ENCODE measurements at places on chromosomes 5 and 9.

- peak; percentile 6 for DNase-seq
Measured at GRCh38 chr9:75108571-75108970, 20.3 kb downstream of the OSTF1 start.

- DNase-seq, result no peak
Measured at GRCh38 chr9:16252616-16253015, 617.9 kb downstream of the BNC2 start.

DNA sequence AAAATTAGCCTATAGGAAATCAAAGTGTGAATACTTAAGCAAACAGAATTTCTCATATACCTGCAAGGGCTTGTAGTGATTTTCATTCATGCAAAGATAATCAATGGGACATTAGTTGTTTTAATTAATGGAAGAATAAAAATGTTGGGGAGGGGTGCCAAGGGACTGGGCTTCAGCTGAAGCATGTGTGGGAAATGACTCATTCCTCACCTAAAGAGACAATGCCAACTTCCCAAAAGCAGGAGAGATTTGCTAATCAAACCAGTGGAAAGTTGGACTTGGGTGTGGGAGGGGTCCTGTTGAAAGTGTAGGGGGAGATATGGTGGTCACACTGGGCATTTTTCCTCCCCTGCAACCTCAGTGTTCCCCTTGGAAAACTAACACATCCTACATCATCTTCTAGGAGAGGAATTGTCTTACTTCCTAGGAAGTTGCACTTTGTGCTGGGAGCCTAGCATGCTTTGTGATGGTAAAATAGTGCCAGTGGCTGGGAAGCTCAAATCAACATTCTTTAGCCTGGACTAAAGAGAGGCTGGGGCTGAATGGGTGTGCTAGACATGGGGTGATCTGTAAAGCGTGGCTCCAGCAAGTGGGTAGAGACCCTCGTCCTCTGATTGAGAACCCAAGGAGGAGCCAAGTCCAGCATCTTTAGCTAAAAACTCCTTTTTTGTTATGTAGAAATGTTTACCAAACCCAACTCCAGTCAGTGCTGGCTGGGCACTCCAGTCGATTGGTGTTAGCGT lies 6.4 kb upstream of the LHX2 start:
- no peak for DNase-seq

GRCh38 chr5:22542340-22542739 lies 310.8 kb downstream of the CDH12 start:
- no peak for DNase-seq

DNA sequence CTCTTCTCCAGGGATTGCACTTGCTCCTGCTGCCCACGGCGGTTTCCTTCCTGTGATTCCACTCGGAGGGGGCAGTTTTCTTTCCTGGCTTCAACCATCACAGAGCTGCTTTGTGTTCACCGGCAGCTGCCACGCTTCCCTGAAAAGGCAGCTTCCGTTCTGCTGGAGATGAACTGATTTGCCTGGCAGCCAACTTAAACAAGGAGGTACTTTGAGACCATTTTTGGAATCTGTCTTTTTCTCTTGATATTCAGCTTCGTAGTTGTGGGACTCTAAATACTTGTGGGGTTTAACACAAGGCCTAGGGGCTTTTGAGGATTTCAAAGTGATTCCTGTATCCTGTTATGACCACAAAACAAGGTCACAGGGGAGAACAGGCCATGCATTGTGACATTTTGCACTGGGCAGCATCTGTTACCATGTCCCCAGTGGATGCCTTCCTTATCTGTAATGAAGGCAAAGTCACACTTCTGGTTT lies 192.0 kb downstream of the MTRR start:
- no peak for DNase-seq

DNA sequence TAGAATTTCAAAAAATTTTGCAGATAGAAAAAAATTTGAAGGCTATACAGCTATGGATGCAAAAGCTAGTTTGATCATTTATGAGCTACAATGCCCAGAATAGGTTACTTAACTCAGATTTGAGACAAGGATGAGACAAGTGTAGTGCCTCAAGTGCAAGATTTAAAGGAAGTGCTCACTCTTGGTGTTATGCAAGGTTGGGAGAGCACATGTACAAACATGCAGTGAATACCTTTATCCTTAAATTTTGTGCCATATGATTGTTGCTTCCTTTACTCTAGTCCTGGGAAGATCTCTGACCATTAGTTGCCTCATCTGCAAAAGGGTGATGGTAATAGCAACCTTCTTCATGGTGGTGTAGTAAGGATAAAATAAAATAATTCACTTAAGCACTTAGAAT lies 31.7 kb upstream of the PPP2R2B start:
- no peak for DNase-seq

- no peak for DNase-seq
Measured at GRCh38 chr5:11611011-11611410, 293.2 kb downstream of the CTNND2 start.

DNA sequence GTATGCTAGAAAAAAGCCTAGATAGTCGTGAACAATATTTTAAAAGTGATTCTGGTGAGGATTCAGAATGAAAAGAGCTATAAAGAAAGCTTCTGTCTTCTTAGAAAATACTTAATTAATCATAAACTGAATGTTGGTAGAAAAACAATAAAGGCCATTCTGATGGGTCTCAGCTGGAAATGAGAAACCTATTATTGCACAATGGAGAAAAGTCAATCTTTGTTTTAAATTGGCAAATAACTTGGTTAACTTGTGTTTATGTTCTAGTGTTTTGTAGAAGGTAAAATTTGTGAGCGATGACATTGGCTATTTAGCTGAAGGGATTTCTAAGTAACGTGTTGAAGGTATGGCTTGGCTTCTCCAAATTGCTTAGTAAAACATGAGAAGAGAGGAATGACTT lies 74.1 kb upstream of the TMED7 start:
- DNase-seq, result no peak

DNA sequence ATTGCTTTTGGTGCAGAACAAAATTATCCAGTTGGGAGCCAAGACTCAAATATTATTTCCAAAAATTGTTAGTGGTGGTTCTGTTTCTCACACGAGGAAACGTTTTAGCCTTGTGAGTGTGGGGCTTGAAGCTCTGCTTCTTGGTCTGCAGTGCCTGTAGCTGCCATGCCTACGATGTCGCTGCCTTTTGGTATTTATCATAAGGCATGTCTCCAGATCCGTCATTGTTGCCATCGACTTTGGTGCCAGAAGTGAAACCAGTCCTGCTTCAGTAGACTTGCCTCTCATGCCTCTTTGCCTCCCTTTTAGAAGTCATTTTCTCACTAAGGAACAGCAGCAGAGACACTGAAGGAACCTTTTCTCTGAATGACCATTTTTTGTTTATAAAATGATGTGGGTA lies 29.7 kb upstream of the CATSPER3 start:
- no peak for DNase-seq

DNA sequence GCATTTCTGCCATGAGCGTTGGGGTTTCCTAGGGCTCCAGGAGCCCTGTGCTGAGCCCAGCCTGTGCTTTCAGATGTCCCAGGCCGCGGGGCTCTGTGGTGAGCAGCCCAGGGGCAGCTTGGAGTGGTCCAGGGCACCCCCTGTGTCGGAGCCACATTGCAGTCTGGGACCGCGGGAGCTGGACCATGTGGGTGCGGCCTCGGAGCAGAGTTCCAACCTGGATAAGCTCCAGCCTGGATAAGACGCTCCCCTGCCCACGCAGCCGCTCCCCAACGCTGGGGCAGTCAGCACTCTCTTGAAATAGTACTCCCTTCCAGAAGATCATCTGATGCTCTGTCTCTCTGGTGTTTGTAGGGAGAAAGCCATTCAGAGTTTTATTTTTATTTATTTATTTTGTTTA lies 111.1 kb downstream of the WNK2 start:
- no peak for DNase-seq

- no peak for DNase-seq
Measured at GRCh38 chr5:90861843-90862586, 303.4 kb downstream of the ADGRV1 start.

DNA sequence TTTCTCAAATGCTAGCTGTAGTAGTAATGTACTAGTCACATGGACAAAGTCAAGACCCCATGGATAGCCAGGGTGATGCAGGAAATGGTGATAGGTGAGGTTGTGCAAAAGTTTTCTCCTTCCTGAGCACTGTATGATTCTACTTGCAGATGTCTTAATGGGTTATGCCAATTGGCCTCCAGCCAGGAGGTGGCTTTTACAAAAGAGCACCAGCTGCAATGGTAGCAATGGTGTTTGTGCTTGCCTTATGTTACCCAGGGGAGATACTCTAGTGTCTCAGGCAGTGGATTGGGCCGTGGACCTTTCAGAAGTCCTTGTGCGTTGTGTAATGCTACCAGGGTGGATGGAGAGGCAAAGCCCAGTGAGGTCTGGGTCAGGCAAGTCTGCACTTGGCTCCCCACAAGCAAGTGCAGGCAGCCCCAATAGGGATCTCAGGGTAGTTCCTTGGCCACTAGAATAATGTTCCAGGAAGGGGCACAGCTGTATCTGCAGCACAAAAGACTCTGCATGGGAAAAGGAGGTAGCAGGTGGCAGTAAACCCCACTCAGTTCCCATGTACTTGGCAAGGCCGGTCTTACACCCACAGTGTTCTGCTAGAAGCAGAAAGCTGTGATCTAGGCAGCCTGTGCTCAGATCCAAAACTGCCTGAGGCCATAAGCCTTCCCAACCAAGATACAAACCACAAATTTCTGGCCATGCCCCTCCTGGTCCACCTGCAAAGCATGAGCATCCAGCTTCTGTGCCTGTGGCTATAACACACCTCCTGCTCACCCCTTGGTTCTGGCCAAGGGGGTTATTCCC lies 46.4 kb upstream of the EDIL3 start:
- no peak for DNase-seq

- no peak for DNase-seq
Measured at GRCh38 chr5:54159153-54159892, 151.1 kb downstream of the ARL15 start.

DNA sequence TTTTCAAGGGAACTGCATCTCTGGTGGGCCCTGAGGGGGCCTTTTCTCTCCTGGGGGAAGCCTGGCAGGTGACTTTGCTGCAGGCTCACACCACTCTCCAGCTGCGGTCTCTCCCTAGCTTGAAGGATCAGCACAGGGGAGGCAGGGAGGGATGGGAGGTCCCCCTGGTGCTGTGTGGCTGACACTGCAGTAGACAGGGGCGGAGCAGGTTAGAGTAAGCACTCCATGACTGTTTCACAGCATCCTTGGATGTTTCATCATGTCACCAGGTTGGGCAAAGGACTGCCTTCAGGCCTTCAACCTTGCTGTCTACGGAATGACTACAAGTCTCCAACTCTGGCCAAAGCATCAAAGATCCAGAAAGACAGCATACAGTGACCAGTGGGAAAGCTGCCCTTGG lies 470.7 kb downstream of the CDK5RAP2 start:
- DNase-seq, result no peak

- DNase-seq, result peak; percentile 28
Measured at GRCh38 chr9:93826209-93826608, 128.9 kb downstream of the BARX1 start.
